Osteoblast (primary cell): ENCODE measurements at places on chromosomes 16 and 17. TPM values are rescaled to one million over a fixed set of nuclear protein-coding genes. Genes with fewer than 3 reads are reported as not detected.

SLC5A10 gene
- total RNA-seq, result not detected in 2 replicates

COL1A1 gene
- total RNA-seq, result 6,718 and 8,987 TPM in 2 replicates

DNA sequence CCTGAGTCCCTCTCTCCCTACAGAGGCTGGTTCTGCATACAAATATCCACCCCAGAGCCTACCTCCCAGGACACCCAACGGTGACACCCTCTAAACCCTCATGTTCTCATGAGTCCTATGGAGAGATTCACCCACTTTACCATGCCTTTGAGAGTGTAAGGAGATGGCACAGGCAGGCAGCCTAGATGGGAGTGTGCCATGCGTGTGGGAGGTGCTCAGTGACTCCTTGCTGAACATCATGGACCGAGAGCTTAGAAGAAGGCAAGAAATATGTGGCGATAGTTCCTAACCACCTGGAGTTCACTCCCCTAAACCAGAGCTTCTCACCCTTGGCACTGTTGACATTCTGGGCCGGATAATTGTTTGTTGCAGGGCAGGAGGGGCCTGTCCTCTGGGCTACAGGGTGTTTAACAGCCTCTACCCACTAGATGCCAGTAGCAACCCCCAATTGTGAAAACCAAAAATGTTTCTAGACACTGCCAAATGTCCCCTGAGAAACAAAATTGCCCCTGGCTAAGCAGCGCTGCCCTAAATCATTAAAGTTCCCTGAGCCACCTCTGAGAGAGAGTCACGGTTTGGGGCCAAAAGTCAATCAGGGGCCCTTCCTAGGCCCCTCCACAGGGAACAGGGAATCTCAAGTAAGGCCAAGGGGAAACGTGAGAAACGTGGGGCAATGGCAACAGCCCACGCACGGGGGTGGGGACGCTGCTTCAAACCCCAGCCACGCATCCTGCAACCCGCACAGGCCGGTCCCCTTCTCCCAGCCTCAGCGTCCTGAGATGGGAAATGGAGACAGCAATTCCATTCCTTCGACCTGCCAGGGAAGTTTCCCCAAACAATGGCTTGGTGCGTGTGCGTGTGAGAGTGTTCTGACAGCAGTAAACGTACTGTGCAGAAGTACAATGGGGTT lies 66.8 kb downstream of the C16orf78 start:
- H3K27me3 ChIP-seq, result no peaks in the 10 kb centered on the region
- H3K4me3 ChIP-seq, result no peak overlapping the region
- no peak for DNase-seq
- no peaks in the 10 kb centered on the region for H3K4me1 ChIP-seq

DNA sequence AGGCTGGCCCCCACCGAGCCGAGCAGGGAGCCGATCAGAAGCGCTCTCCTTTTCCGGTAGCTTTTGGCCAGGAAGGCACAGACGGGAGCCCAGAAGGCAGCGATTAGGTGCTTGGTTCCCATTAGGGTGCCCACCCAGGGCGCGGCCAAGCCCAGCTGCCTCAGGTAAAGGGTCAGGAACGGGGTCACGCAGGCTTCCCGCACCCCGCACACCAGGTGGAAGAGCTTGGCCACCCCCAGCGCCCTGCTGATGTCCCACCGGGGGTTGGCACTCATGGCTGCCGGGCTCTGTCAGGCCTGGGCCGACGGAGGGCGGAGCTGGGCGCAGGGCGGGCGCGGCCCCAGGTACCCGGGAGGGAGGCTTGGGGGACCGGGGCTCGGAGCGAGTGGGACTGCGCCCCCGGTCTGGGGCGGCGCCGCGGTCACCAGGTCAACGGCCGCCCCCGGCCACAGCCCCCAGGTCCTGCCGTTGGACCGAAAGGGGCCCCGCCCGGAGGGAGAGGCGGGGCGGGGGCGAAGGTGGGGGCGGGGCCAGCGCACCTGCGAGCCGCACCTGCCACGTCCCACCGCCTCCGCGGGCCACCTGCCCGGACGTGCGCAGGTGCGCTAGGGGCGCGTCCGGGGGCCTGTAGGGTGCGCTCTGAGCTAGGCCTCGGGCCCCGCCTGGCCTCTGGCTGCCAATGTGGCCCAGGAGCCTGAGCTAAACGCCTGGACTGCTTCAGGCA lies at the start of gene MFSD6L:
Gene MFSD6L (minus strand): TSS at position 520 of the 724 bp plus-strand sequence. CDS start 245 bp downstream, at position 275.
- no peak within 1 kb of the TSS for H3K27ac ChIP-seq
- H3K36me3 ChIP-seq, result no peaks in the 10 kb centered on the region
- DNase-seq, result no peak
- H3K27me3 ChIP-seq, result peaks cover 27% of the 10 kb centered on the region

DNA sequence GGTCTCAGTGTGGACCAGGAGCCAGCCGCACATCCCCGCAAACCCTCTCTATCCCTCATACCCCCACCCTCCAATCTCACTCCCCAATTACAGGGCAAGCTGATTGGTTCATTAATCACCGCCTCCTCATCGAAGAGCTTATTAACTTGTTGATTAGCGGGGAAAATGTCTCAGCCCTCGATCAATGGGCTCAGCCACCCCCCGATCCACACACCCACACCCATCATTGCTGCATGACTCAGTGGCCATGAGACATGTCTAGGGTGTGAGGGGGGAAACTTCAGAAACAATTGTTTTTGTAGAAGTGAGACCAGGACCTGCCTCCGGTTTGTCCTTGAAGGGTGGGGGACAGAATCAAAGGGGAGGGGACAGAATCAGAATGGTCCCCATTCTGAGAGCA lies 2.5 kb upstream of the PYY start:
- no peaks in the 10 kb centered on the region for H3K36me3 ChIP-seq
- H3K27ac ChIP-seq, result no peak overlapping the region
- H3K4me1 ChIP-seq, result no peaks in the 10 kb centered on the region
- H3K4me3 ChIP-seq, result no peak overlapping the region
- H3K27me3 ChIP-seq, result peaks cover 40% of the 10 kb centered on the region

- H3K27ac ChIP-seq, result no peak overlapping the region
- DNase-seq, result no peak
- H3K4me3 ChIP-seq, result no peak overlapping the region
- H3K4me1 ChIP-seq, result no peaks in the 10 kb centered on the region
Observed at GRCh38 chr17:4536259-4536741, 18.9 kb downstream of the MYBBP1A start.
